ENCODE measurements at places on chromosomes 16 and 17. TPM values are rescaled to one million over a fixed set of nuclear protein-coding genes. Genes with fewer than 3 reads are reported as not detected.

DNA sequence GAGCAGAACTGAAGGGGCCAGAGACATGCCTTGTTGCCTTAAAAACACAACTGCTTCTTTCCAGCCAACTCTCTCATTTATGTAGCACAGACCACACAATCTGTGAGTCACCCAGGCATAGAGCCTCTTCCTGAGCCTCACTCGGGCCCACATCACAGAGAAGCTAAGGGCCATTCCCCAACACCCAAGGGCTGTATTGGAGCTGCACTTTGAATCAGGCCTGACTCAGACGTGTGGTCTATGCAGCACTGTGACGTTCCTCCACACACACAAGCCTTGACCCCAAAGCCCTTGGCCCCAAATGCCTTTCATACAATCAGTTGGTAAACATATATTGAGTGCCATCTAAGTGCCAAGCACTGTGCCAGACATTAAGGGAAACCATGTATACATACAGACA, 308.9 kb upstream of the DYNLRB2 start:
- no peak for DNase-seq

GRCh38 chr17:40671282-40671681, 6.3 kb upstream of the KRT222 start:
- no peak for DNase-seq

ZSCAN10 gene
- not detected for total RNA-seq

DNA sequence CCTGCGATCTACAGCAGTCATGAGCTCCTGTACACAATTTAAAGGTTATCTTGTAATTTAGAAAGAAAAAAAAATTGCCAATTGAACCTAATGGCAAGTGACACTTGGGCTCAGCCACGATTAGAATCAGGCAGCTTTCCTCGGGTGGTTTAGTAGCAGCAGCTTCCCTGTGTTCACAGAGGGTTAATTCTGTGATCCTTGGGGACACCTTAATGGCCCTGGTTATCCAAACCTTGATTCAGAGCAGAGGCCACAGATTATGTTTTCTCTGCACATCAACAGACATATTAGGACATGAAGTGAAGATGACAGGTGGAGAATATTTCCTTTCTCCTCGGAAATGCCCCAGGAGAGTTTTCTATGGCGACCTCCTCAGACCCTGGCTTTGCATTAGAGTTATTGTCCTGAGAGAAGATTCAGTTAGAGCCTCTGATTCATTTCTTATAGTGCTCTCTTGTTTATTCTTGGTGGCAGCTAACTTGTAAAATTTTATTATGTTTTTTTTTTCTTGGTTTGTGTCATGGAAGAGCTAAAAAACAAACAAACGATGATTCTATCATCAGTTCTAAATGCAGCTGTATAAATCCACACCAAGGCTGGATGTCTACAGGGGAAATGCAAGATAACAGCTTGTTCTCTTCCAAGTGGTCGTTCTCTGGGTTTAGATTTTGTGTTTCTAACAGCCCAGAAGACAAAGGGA, 351.2 kb upstream of the DYNLRB2 start:
- no peak for DNase-seq

CAPN15 gene
- total RNA-seq, result 77.7 TPM

CCDC102A gene
- 10.3 TPM for total RNA-seq

DYNLRB2 gene
- total RNA-seq, result not detected

DNA sequence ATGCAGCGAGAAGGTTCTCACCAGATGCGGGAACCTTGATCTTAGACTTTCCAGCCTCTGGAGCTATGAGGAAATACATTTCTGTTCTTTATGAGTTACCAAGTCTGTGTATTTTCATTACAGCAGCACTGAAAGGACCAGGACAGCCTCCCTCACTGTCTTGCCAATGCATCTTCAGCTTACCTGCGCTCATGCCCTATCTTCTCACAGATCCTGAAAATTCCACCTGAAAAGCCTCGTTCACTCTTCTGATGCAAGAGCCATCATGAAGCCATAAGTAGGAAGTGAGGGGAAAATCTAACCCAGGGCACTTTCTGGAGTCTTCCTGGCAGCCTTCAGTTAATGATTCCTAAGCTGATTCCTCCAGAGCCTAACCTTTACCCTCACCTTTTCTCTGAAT, 194.0 kb downstream of the SALL1 start:
- DNase-seq, result no peak

SHBG gene
- total RNA-seq, result not detected

- peak; percentile 81 for DNase-seq
Measured at GRCh38 chr17:143785-144281, 6.5 kb downstream of the SCGB1C2 start.

DNASE1 gene
- 17.9 TPM for total RNA-seq

RDM1 gene
- 2.1 TPM for total RNA-seq

DNA sequence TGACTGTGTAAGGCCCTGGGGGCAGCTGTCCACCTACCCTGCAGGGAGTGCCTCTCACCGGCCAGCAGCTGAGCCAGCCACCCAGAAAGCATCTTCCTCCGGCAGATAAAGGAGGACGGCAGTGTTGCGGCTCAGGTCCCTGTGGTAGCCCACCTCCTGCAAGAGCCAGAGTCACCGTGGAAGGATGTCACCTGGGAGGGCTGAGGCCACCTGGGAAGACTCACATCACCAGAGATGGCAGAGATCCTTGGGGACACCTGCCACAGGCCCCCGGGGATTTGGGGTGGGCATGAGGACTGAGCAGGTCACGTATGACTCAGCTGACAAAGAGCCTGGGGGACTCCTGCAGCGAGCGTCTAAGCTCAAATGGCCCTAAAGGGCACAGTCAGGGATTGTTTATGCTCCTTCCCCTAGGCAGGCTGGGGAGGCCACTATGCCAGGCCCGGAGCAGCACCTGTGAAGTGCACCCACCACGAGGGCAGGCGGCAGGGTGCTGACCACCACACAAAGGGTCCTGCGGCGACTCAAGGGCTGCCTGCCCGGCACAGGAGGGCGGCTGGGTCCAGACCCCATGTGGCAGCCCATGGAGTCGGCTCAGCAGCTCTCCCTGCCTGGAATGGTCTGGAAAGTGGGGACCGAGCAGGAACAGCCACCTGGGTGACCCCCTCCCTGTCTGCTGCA, 44.1 kb downstream of the TNFRSF13B start:
- no peak for DNase-seq

CHD9NB gene
- 3.8 TPM for total RNA-seq

SRL gene
- 0.11 TPM for total RNA-seq

DNA sequence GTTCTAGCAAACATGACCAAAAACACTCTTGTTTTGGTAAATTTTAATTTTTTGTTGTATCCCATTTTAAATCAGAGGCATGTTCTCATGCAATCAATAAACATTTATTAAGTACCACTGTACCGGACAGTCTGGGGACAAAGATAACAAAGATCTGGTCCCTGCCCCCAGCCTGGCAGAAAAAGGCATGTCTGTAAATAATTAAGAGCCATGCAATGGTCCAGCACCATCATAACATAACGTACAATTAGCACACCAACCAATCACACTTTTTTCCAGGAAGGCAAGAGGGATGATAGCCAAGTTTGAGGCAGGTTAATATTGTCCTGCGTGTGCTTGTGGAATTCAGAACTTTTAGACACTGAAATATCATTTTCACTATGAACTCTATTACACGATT, 3.5 kb downstream of the KCNJ16 start:
- DNase-seq, result no peak

GRCh38 chr17:42617956-42618431, 8.5 kb downstream of the TUBG1 start:
- no peak for DNase-seq

GRCh38 chr17:4645642-4646041, 4.2 kb upstream of the ALOX15 start:
- DNase-seq, result no peak

DNA sequence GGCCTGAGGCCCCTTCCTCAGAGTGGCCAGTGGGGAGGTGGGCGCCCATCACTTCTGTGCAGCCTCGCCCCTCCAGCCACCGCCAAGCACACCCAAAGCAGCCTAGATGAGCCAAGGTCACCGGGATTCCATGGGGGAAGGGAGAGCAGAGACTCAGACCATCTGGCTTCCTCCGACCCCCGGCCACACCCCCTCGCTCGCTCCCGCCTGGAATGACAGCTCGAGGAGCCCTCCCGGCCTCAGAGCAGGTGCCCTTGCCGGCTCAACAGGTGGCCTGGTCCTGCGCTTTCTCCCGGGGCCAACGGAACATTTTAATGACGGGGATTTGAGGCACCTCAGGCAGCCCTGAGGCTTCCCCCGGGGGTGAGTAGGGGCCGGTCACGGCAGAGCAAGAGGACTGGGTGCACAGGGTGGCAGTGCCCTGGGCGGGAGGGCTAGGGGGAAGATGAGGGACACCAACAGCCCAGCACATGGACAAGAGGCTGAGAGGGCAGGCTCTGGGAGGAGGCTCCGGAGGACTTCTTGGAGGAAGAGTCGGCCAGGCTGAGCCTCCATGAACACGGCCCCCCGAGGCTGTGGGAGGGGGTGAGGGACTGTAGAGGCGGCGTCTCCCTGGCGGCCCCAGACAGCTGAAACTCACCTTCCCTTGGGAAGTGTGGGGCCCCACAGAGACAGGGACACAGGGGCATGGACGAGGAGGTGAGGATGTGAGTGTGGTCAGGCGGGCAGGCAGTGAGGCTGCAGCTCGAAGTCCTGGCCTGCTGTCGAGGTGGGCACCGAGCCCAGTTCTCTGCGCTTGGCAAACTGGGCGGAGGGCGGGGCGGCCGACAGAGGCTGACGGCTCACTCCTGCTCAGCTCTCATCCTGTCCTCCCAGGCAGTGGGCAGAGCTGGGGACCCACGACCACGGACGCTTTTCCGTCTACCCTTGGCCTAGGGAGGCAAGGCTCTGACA, 12.5 kb upstream of the C1QTNF8 start:
- no peak for DNase-seq

PRRT2 gene
- total RNA-seq, result 9.0 TPM

DNA sequence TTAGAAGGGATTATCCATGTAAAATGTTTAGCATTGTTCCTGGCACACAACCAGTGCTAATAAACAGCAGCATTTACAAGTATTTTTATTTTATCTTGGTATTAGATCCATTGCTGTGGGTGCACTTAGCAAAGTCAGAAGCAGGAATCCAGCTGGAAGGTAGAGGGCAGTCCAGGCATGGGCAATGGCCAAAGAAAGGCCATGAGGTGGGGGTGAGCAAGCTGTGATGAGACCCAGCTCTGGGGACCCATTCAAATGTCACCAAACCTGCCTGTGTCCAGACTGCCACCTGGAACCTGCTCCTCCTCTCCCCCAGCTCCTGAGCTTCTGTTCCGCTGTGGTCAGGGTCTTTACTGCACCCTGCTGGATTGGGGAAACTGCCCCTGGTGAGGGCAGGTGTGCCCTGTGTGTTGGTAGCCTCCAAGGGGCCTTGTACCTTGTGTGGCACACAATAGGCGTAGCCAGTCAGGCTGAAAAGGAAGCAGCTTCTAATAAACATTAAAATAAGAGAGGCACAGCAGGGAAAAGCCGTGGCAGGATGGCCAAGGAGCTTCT, 118.0 kb upstream of the CRHR1 start:
- no peak for DNase-seq

SLC46A1 gene
- 4.4 TPM for total RNA-seq

PDF gene
- total RNA-seq, result 32.4 TPM

TP53TG3C gene
- not detected for total RNA-seq

DNA sequence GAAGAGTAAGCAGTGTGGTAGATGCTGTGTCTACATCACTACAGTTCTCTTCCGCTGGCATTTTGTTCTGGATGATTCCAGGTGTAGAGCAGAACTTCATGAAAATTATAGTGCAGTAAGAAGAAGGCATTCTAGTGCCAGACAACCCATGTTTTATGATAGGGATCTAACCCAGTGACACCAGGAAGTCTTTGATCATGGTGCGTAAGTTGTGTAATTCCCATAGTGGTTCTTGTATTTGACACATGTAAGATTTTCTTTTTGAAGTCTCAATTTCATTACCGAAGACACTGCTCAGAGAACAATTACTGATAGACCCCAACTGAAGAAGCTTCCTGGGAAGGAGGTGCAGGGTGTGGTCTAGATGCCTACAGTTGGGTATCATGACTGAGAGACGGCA, 356.9 kb downstream of the CA10 start:
- DNase-seq, result no peak

GRCh38 chr16:2091547-2092255, 43.9 kb downstream of the TSC2 start:
- no peak for DNase-seq

GRCh38 chr17:39863918-39864746, at the start of gene IKZF3:
Gene IKZF3, minus strand, starts transcription at chr17:39864312. Its CDS starts 186 bp downstream, at chr17:39864126.
- DNase-seq, result peak; percentile 15

DNA sequence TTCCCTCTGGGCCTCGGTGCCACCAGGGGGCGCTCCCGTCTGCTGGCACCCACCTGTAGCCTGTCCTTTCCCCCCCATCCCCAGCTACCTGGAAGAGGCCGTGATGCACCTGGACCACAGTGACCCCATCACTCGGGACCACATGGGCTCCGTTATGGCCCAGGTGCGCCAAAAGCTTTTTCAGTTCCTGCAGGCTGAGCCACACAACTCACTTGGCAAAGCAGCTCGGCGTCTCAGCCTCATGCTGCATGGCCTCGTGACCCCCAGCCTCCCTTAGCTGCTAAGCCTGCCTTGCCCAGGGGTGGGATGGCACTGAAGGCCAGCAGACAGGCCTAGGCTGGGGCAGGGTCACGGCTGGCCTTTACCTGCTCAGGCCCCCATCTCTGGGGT, 818 bp upstream of the NRN1L start:
- peak; percentile 57 for DNase-seq

- DNase-seq, result no peak
Measured at GRCh38 chr17:13474073-13474800, 127.5 kb downstream of the HS3ST3A1 start.

RTN4RL1 gene
- 1.0 TPM for total RNA-seq

P2RX1 gene
- 0.24 TPM for total RNA-seq

GRCh38 chr17:79706931-79707850, 23.6 kb upstream of the ENPP7 start:
- DNase-seq, result no peak

Data from A673 (cell line).